ENCODE measurements at places on chromosomes 6 and 20.

DNA sequence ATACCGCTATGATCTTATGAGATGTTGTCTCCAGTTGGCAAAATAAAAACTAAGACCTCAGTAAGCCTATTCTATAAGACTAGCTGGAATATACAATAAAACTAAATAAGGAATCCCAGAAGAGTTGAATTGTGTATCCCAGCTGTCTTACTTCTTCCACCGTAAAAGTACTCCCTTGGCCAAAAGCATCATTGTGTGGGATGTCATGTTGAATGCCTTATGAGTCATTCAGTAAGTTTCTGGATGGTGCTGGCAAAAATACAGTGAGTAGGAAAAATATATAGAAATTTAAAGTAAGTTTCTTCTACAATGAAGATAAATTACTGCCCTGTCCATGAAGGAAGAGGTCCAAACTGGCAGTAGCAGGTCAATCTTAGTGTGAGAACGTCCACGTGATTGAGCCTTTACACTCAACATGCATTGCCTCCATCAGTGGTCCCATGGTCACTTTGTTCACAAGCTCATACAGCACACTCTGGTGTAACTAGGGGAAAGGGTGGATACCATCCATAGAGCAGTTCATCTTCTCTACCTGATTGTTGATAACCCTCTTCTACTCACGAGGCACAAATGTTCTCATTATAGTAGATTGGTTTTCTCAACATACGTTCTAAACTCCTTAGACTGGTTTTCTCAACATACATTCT is 13.7 kb upstream of the ZNF318 start:
- DNase-seq, result no peak

DNA sequence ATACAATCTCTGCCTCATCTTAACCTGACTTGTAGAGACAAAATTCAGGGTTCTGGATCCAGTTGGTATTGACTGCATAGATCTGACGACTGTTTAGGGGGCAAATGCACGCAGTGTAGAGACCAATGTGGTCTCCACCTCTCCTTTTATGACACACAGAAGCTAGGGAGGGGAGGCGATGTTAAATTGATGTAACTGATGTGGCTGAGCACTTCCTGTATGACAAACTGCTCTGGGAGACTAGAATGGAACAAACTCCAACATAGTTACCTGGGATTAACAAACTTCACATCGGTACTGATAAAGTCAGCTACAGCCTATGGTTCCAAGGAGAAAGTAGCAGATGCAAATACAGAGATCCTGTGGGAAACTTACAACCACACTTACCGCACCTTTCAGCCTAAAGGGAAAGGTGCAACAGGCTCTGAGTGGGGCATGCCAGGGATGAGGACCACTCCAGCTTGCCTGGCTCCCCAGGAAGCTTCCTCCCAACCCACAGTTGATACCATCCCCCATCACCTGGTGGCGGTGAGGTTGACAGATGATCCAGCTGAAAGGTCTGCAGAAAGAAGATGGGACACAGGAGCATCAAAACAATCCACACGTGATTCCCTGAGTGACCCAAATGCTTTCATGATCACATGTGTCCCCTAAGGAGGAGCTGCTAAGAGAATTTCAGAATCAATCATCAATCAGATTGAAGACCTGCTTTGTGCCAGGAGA is 60.6 kb upstream of the MRPS10 start:
- DNase-seq, result peak; percentile 53

- no peak for DNase-seq
These were observed 9.9 kb downstream of the NR2E1 start for GRCh38 chr6:108175592-108176279.

DNA sequence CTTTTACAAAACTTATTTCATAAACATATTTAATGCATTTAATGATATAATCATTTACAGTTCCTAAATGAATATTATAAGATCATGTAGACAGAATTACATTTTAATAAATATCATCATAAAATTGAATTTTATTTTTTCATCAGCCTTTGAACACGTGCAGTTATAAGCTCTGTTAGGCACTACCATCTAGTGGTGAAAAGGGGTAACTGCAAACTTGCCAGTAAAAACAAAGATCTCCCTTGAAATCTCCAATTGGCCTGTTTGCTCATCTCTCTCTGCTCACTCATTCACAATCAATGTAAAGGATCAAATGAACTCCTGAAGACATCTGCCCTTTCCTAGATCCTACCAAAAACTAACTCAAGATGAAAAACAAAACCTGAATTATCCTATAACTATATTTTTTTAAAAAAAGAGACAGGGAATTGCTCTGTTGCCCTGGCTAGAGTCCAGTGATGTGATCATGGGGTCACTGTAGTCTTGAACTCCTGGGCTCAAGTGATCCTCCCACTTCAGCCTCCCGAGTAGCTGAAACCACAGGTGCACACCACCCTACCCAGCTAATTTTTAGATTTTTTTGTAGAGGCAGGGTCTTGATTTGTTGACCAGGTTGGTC is 31.7 kb downstream of the SAMHD1 start:
- DNase-seq, result peak; percentile 44

DNA sequence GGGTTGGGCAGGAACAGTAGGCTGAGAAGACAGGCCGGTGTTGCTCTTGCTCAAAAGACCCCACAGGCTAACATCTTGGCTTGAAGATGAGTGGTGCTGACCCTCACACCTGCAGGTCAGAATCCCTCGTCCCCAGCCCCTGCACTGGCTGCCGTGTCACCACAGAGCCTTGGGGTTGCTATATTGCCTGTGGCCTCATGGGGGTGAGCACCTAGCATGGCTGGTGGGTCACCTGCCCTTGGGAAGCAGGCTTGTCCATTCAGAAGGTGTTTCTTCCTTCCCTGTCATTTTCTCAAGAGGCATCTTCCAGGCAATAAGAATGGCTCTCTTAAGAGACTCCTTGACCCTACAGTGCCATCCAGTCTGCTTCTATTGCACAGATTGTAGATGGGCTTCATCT is 7.7 kb downstream of the SLC22A16 start:
- no peak for DNase-seq

- no peak for DNase-seq
These were observed 51.6 kb downstream of the LAMP5 start for GRCh38 chr20:9565910-9566550.

DNA sequence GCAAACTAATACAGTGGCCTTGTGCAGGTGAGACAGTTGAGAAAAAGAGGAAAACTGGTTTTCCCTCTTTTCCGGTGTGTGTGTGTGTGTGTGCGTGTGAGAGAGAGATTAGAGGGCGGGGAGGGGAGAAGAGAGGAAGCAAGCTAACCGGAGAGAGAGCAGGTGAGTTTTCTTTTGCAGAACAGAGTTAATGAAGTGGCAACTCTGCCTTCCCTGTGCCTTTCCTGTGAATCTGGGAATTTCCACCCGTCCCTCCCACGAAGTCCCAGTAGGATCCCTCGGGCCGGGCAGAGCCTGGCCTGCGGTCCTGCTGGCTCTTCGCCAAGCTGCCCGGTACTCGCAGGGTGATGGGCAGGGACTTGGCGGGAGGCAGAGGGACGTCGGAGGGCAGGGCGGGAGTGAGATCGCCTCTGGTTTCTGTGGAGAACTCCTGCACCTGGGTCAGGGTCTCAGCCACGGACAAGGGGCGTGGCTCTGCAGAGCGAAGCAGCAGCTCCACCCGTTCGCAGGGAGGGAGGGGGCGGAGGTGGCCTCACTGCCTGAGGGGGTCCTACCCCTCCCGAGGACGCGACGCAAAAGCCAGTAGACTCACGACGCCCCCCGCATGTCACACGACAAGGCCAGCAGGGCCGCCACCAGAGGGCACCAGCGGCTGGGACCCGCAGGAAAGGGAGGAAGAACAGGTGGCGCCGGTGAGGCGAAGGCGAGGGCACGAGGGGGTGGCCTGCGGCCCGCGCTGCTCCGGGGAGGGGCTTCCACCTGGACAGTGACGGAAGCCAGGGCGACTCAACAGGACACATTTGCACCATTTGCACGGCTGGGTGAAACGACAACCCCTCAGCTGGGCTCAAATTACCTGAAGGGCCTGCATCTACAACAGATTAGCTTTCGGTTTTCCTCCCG is 51.2 kb upstream of the RNF182 start:
- peak; percentile 82 for DNase-seq

DNA sequence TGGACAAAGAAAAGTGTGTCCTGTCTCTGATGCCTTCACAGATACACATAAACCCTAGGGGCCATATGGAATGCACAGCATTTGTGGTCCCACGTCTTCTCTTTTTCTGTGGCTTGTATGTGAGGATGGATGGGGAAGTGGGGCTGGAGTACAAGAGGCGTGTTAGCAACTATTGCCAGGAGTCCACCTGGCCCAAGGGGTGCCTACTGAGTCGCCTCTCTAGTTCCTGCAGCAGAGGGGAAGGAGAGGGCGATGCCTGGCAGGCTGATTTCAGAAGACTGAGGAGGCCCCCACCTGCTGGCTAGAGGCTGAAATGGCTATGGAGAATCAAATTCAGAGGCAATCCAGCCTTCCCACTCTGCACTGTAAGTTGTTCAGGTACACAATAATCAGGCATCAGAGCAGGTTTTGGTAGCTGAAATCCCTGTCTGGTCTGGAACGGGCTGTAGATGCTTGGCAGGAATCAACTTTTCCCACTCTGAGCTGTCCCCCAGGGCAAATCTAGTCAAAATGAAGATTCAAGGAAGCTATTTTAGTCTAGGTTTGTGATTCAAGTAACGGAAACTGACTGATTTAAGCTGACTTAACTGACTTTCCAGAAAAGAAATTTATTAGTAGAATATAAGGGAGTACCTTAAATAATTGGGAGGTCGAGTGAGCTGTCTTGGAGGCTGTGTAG is 14.9 kb upstream of the PPARD start:
- DNase-seq, result peak; percentile 87

GRCh38 chr6:36364669-36365479 is 22.6 kb downstream of the ETV7 start:
- DNase-seq, result no peak

GRCh38 chr6:135283926-135284325 is 102.8 kb downstream of the MYB start:
- no peak for DNase-seq

- DNase-seq, result peak; percentile 54
These were observed 11.8 kb upstream of the ZNF831 start for GRCh38 chr20:59151820-59152219.
